ENCODE measurements at places on chromosomes 1 and 21.

GRCh38 chr1:31517301-31517700 lies 59.0 kb upstream of the TINAGL1 start:
- no peak for DNase-seq

GRCh38 chr1:209708297-209708696 lies 3.7 kb downstream of the HSD11B1 start:
- DNase-seq = no peak

GRCh38 chr1:39086386-39086785 lies 60.2 kb downstream of the NDUFS5 start:
- DNase-seq = peak; percentile 47

DNA sequence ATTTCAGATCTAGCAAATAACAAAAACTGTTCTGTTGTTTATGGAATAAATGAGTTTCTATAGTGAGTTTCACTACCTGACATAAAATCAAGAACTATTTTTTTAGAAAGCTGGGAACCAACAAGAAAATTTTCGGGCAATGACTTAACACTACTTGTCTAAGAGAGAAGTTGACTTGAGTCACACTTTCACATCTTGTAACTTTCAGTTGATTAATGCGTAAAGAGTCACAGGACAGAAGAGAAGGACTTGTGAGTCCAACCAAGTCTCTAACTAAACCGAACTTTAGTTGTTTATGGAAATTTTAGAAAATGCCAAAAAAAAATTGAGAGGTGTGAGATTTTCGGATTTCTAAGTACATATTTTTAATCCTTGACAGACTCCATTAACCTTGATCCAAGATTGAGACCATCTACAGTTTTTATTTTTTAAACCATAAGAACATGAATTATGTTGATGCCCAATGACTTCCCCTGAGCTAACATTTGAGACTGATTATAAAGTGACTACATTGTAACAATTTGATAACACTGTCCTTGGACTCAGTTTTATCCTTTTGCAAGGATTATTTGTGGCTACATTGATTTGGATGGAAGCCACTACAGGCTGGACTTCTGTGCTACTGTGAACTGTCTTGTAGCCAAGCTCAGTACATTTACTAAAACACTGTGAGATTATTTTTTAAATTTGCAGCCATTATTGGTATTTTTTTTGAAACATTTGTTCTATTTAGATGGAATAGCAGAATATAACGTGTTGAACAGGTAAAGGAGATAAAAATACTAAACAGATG lies 284.0 kb downstream of the PTPRC start:
- peak; percentile 50 for DNase-seq

GRCh38 chr1:209383907-209384709 lies 199.4 kb upstream of the CAMK1G start:
- DNase-seq = no peak

- DNase-seq = peak; percentile 27
Observed at GRCh38 chr1:54996869-54997710, 1.6 kb upstream of the BSND start.

DNA sequence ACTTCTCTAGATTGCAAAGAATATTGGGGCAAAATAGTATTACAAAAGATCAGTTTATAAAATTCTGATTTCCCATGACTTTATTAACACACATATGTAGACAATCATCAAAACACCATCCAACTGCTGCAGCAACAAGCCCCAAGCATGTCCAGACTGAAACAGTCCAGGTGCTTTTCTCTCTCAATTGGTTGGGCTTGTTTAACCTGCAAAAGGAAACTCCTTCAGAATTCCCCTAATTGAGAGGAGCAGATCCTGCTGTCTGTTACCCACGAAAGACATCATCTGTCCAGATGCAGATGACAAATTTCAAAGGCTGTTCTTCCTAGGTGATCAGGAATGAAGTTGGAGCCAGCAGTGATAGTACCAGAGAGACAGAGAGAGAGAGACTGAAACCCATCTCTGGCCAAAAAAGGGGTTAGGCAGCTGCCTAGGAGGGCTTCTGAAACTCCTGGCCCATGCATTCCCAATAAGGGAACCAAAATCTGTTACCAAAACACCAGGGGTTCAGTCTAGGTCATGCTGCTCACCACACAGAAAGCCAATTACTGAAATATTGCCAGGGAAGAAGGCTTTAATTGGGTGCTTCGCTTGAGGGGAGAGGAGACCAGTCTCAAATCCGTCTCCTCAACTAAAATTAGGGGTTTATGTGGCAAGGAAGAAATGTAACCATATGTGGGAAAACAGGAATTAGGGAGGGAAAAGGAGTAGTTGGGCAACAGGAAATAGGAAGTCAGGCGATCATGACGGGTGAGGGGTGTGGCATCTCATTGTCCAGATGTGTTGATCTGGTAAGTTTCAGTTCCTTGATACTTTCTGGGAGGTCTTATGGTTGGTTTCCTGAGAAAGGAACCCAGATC lies 34.7 kb upstream of the RGL1 start:
- no peak for DNase-seq

GRCh38 chr1:8382608-8383505 lies 64.9 kb downstream of the SLC45A1 start:
- no peak for DNase-seq

GRCh38 chr1:79614762-79615161 lies 608.2 kb upstream of the ADGRL4 start:
- no peak for DNase-seq

DNA sequence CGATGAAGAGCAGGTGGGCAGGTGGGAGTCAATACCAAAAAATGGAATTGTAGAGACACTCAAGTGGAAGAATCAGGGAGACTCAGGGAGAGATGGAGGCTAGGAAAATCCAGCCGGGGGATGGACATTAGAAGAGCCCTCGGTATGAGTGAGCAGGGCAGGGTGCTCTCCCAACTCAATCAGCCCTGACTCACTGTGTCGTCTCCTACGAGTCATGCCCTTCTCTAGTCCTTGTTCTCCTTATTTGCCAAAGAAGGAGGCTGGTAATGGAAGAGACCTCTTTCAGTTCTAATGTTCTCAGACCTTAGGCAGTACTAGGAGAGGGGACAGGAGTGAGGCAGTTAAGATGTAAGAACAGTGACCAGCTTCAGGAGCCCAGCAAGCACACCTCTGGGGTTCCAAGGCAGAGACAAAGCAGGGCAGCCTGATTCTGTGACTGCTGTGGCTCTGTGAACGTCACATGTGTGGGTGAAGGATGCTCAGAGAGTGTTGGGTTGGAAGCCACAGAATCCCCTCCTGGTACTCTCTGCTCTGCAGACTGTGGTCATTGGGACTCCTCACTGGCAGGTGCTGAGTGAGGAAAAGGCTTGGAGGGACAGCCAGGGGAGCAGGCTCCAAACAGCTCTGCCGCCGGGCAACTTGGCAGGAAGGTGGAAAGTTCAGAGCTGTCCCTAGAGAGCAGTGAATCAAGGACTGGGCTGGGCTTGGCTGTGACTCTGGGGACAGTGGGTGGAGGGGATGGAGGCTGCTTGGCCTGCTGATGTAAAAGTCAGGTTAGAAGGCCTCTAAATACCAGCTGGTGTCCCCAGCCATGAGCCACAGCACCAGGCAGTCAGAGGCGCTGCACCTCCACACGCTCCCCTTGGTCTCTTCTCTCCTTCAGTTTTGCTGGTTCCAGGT lies 11.1 kb upstream of the GJA5 start:
- DNase-seq = no peak

GRCh38 chr21:34935898-34936297 lies 113.2 kb downstream of the RUNX1 start:
- DNase-seq = peak; percentile 42

DNA sequence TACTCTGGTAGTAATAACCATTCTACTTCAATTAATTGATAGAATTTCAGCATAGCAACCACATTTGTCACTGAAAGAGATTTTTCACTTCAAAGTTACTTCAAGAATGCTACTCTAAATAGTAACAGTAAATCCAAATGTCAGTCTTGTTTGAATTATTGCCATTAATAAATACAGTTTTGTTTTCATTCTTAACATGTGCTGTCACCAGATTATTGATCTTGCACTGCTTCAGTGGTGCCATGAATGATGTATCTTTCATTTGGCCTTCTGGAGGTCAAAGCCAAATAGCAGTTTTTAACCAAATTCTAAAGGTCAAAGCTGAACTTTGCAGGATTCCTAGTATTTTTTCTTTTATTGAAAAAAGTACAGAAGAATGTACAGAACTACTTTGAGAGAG lies 199.5 kb downstream of the PATJ start:
- no peak for DNase-seq

GRCh38 chr1:45589861-45590260 lies 6.0 kb downstream of the NASP start:
- no peak for DNase-seq

DNA sequence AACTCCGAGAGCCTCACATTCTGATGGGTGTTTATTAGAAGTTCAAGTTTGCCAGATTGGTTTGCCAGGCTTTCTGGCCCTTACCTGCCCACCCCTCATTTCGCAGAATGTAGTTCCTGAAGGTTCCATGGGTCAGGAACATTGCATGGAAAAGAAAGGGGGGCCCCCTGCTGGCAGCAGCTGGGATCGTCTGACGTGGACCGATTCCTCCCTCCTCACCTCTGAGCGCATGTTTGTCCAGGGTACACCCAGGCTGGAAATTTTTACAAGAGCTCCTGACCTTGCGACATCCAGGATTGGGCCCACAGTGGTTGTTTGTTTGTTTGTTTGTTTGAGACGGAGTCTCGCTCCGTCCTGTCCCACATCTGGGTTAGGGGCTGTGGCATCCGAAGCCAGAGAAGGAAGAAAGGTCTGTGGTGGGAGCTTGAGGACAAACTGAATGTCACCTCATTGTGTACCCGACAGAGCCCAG lies 126.0 kb upstream of the TMEM51 start:
- DNase-seq = peak; percentile 44

DNA sequence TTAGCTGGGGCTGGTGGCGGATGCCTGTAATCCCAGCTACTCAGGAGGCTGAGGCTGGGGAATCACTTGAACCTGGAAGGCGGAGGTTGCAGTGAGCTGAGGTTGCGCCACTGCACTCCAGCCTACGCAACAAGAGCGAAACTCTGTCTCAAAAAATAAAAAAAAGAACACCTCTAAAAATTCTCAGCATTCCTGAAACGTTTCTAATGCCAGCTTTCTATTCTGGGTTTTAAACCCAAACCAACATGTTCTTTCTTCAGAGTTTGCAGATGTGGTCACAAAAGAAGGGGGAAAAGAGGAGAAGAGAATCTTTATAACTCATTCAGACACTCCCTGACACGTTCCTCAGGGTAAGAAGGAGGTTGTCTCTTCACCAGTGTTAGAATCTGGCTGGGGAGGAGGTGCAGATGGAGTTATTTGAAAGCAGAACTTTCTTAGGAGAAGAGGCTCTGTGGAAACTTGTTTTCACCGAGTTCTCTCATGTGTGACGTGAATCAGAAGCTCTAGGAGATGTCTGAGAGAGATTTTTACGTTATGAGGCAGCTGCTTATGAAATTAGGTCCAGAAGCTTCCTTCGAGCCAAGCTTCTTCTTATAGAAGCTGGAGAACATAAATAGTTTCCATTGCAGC lies 17.8 kb upstream of the CNR2 start:
- peak; percentile 65 for DNase-seq

- DNase-seq = peak; percentile 81
Observed at GRCh38 chr1:235984041-235984825, 80.7 kb downstream of the NID1 start.

GRCh38 chr1:33092438-33092837 lies 11.5 kb downstream of the AZIN2 start:
- no peak for DNase-seq

GRCh38 chr21:25421321-25422028 lies 185.8 kb downstream of the MRPL39 start:
- peak; percentile 20 for DNase-seq

- peak; percentile 98 for DNase-seq
Observed at GRCh38 chr1:150486966-150487762, at the start of gene TARS2. TARS2 (plus strand) TSS chr1:150487419; CDS start chr1:150487451, 32 bp downstream.
